ENCODE measurements at places on chromosomes 7 and 10. TPM values are rescaled to one million over a fixed set of nuclear protein-coding genes. Genes with fewer than 3 reads are reported as not detected.
A peak's percentile ranks its signal among the peaks of the same experiment; 100 is the strongest.

- H3K36me3 ChIP-seq: no peaks in the 10 kb centered on the region
- H3K4me1 ChIP-seq: no peaks in the 10 kb centered on the region
- H3K27me3 ChIP-seq: no peaks in the 10 kb centered on the region
- H3K4me3 ChIP-seq: no peak overlapping the region
- DNase-seq: no peak
These were observed 83.2 kb upstream of the ZNF479 start for GRCh38 chr7:57215423-57215822.

DNA sequence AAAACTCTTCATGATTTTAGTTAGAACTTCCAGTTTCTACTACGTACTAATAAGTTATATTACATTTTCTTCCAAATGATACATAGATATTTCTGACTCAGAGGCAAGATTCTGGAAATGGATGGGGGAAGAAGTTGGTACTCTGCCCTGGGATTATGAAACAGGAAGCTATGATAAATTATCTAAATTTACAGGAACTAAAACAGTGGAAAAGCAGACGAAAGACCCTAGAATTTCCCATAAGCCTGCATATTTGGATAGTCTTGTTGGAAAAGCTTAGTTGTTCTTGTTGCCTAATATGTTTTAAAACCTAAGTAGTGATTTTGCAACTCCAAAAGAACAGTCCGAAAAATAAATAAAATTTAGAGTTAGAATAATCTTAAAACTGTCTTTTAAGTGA, 21.8 kb downstream of the CFAP69 start:
- no peak for DNase-seq
- no peak overlapping the region for H3K4me3 ChIP-seq
- no peak overlapping the region for H3K27ac ChIP-seq
- no peaks in the 10 kb centered on the region for H3K27me3 ChIP-seq
- no peaks in the 10 kb centered on the region for H3K4me1 ChIP-seq

DNA sequence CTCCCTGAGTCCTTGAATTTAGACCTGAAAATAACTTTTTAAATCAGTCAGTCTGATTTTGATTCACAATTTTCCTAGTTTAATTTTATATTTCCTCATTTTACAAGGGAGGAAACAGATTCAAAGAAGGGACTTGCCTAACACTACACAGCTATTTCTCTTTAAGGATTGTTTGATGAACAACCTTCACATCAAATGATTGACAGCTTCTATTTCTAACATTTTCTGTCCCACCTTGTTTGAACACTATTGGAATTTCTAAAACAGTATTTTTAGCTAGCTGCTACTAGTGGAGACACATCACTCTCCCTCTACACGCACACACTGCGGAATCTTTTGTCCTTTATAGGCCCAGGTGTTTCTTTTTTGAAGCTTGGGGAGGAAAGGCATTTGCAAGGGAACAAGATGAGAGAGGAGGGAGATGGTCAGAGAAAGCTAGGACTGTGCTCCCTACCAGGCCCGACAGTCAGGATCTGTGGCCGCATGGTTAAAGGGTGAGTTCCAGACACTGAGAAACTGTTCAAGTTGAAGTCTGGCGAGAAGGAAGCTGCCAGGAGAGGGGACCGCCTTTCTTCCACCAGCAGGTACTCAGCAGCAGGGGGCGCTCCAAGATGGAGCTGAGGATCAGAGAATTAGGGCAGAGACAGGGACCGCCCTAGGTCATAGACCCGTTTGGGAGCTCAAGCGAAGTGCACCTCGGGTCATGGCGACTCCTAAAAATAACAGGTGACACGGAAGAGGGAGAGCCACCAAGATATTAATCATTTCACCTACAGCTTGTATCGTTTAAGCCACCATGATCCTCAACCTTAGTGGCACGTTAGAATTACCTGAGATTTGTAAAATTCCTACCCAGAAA, 49.7 kb downstream of the DNAJC12 start:
- no peak overlapping the region for H3K4me3 ChIP-seq
- H3K27ac ChIP-seq: no peak overlapping the region
- H3K36me3 ChIP-seq: no peaks in the 10 kb centered on the region
- H3K27me3 ChIP-seq: no peaks in the 10 kb centered on the region
- H3K4me1 ChIP-seq: peaks cover 20% of the 10 kb centered on the region

- peaks cover 63% of the 10 kb centered on the region for H3K36me3 ChIP-seq
- no peak overlapping the region for H3K4me3 ChIP-seq
- H3K27ac ChIP-seq: no peak overlapping the region
These were observed 40.5 kb downstream of the AMZ1 start for GRCh38 chr7:2728316-2729030.

The MOGAT3 gene
- total RNA-seq: not detected

DNA sequence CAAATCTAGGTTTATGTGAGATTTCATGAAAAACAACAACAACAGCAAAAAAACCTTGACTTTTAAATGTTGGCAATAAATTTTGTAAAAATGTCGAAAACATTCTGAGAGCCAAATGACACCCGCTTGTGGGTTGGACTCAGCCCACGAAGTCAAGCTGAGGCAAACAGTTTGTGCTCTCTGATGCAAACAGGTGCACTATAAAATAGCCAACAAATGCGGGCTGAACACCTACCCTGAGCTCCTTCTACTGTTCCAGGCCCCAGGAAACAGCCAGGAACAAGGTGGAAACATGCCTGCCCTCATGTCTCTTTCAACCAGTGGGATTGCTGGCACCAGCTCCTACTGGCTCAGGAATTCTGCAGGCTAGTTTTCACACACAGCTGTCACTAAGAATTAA, 105.0 kb upstream of the ZNF716 start:
- DNase-seq: no peak
- H3K4me1 ChIP-seq: no peaks in the 10 kb centered on the region
- H3K27me3 ChIP-seq: no peaks in the 10 kb centered on the region
- H3K4me3 ChIP-seq: no peak overlapping the region
- no peak overlapping the region for H3K27ac ChIP-seq

The IL6 gene
- total RNA-seq: 2.6 TPM

The SPDYE8 gene
- not detected for total RNA-seq

The VGF gene
- 0.17 TPM for total RNA-seq

The PITX3 gene
- not detected for total RNA-seq

DNA sequence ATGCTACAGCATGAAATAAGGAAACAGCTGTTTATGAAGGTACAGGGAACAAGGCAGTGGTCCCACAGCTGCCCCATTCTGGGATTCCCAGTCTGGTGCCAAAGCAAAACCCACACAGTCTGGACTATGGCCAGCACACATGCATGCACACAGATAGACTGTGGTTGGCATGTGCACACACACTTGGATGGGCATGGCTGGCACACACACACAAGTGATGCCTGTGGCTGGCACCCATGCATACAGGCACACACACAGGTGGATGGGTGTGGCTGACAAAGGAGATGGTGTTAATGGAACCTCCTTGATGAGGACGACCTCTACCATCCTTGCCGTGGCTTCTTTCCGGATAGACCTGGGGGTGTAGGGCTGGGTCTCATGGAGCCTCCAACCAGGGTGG, 114.0 kb upstream of the LYZL2 start:
- H3K4me1 ChIP-seq: no peaks in the 10 kb centered on the region
- H3K36me3 ChIP-seq: no peaks in the 10 kb centered on the region
- no peak for DNase-seq
- H3K27ac ChIP-seq: no peak overlapping the region
- H3K4me3 ChIP-seq: no peak overlapping the region

DNA sequence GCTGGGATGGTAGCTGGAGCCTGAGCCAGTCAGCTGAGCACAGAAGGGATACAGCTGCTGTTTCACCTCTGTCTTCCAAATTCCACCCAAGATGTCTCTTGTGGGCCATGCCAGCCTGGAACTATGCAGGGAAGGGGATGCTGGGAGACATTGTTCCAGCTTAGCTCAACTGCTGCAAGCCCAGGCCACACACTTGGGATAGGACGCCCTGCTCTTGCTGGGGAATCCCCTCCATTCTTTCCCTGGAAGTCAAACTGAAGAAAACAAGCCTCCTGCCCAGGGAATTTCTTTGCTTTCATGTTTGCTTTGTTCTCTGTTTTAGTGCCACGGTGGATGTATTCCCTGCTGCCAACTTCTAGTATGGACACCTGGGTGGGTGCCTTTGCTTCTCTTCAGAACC, 55.2 kb upstream of the CDK13 start:
- no peaks in the 10 kb centered on the region for H3K27me3 ChIP-seq
- H3K4me3 ChIP-seq: no peak overlapping the region
- H3K4me1 ChIP-seq: peaks cover 3% of the 10 kb centered on the region
- H3K36me3 ChIP-seq: no peaks in the 10 kb centered on the region

The HOXA3 gene
- not detected for total RNA-seq

GRCh38 chr7:128878226-128879105, 15.8 kb downstream of the ATP6V1F start:
- no peaks in the 10 kb centered on the region for H3K36me3 ChIP-seq
- DNase-seq: no peak

The AGAP6 gene
- total RNA-seq: 26.3 TPM

DNA sequence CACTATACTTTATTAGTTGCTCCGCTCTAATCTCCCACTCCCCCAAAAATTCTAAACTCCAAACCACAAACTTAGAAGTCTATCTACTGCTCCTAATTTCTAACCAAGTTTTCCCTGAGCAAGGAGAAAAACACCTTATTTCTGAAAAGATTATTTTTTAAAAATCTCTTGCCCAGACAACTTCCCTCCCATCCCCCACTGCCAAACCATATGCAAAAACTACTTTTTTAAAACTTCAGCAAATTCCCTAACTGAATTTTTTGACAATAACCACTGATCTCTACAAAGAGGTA, 1.9 kb downstream of the UBE2H start:
- no peaks in the 10 kb centered on the region for H3K27me3 ChIP-seq
- no peaks in the 10 kb centered on the region for H3K36me3 ChIP-seq
- DNase-seq: no peak
- peak overlapping the region; percentile 94 for H3K4me3 ChIP-seq
- peaks cover 37% of the 10 kb centered on the region for H3K4me1 ChIP-seq
- peak overlapping the region; percentile 87 for H3K27ac ChIP-seq

- peaks cover 5% of the 10 kb centered on the region for H3K4me1 ChIP-seq
- DNase-seq: no peak
- H3K4me3 ChIP-seq: no peak overlapping the region
- no peaks in the 10 kb centered on the region for H3K36me3 ChIP-seq
These were observed 6.1 kb upstream of the TNS3 start for GRCh38 chr7:47587976-47588375.

DNA sequence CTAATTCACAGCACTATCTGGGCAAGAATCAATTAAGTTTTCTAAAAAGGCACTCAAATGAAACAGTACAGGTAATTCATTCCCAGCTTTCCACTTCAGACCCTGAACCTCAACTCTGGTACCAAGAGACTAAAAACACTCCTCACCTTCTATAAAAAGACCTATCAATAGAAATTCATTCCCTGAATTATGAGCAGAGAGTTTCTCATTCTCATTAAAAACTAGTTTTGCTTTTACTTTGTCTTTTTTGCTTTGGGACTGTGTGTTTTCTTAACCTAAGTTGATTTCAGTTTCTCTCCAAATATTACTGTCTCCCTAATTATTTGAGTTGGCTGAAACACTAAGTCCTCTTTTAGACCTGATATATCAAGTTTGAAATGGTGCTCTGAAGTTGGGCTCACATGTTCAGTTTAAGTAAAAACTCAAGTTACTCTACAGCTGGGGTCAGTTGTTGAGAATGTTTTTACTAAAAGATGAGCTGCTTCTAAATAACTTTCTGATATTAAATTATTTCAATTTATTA, 189.5 kb downstream of the JAZF1 start:
- no peaks in the 10 kb centered on the region for H3K27me3 ChIP-seq
- H3K36me3 ChIP-seq: peaks cover 6% of the 10 kb centered on the region
- no peaks in the 10 kb centered on the region for H3K4me1 ChIP-seq

The ADCYAP1R1 gene
- not detected for total RNA-seq

DNA sequence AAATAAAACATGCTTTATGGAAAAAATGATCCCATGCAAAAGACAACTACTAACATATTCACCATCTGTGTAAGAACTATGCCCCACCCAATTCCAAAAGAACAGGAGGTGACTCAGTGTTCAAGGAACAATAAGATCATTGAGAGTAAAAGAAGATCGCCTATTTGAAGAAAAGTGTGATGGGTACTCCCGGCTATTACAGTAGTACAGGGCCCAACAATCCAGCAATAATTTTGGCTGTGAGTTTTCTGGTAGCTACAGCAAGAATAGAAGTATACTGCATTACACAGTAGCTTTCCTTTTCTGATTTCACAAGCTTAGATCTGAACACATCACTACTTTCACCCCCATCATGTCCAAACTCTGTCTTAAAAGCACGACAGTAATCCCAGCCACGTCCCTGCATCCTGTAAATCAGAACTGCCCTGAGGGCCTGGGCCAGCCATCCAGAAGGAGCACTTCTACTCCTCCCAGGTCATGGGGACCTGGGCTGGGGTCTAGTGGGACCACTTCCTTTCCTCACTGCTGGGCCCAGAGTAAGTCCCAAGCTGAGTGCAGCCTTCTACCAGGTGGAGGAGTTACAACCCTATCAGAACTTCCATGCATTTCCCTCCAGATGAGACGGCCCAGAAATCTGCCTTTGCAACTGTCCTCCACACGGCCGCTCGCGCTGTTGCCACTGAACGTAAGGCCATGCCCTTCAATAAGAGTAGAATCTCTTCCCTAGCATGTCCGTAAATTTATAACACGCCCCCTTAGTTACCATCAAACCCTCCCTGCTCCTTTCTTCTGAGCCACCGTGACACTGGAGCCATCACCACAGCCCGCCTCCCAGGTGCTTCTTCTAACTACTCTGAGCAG, 7.9 kb downstream of the ESYT2 start:
- no peak for DNase-seq
- no peaks in the 10 kb centered on the region for H3K27me3 ChIP-seq
- peaks cover 27% of the 10 kb centered on the region for H3K4me1 ChIP-seq
- no peaks in the 10 kb centered on the region for H3K36me3 ChIP-seq

DNA sequence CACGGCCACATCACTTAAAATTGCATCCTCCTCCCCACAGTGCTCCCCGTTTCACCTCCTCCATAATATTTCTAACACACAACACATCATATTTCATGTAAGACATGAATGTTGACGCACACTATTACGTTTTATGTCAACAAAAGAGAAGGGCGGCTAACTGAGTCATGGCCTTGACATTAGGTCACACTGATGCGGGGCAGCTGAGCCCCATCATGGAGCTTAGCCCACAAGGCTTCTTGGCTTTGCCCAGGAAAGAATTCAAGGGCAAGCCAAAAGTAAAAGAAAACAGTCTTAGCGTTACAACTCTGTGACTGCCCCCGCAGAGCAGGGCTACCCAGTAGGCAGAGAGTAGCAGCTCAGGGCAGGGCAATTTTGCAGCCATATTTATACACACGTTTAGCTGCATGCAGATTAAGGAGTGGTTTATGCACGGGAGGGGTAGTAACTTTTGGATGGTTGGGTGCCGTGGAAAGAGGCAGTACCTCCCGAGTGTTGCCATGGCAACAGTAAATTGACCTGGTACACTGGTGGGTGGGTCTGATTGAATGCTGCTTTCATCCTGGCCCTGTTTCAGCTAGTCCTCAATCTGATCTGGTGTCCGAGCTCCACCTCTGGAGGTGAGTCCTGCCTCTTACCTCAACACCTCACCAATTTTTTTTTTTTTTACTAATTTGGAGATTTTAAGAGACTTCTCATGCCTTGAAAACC, 156.2 kb upstream of the FRMD4A start:
- H3K36me3 ChIP-seq: no peaks in the 10 kb centered on the region
- H3K27me3 ChIP-seq: peaks cover 6% of the 10 kb centered on the region
- H3K4me3 ChIP-seq: no peak overlapping the region
- no peak overlapping the region for H3K27ac ChIP-seq
- DNase-seq: no peak
- no peaks in the 10 kb centered on the region for H3K4me1 ChIP-seq

- H3K36me3 ChIP-seq: no peaks in the 10 kb centered on the region
- H3K4me1 ChIP-seq: no peaks in the 10 kb centered on the region
- DNase-seq: no peak
- no peak overlapping the region for H3K4me3 ChIP-seq
- no peak overlapping the region for H3K27ac ChIP-seq
- no peaks in the 10 kb centered on the region for H3K27me3 ChIP-seq
These were observed 107.2 kb upstream of the LYZL2 start for GRCh38 chr10:30736685-30737232.

Data from B cell (primary cell).